ENCODE measurements at places on chromosomes 1 and 21.

DNA sequence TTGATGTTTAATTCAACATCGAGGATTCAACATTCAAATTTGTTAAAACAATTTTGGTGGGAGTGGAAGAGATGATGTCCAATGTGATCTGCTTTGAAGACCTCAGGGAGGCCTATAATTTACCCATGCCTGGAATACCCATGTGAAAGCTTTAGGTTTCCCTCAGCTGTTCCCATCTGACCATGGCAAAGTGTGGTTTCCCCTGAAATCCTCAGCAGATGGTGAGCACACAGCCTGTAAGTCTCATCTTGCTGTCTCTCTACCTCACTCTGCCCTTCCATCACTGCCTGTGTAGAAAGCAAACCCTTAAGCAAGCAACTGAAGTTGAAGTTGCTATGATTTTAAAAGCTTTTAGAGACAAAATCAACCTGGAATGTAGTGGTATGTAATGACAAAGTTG is 80.1 kb upstream of the ATF3 start:
- DNase-seq = no peak

DNA sequence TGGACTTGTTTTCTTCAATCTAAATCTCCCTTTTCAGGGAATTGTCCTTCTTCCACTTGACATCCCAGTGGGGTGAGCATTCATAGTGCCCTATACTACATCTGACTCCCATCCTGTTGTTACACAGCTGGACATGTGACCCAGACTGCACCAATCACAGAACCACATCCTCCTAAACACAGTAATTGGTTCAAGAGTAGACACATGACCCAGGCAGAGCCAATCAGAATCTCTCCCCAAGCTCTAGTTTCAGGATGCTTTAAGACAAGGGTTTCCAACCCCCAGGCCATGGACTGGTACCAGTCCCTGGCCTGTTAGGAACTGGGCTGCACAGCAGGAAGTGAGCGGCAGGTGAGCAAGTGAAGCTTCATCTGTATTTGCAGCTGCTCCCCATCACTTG is 5.6 kb upstream of the DDOST start:
- DNase-seq = no peak

GRCh38 chr1:54516249-54516920 is 31.6 kb upstream of the ACOT11 start:
- no peak for DNase-seq

- DNase-seq = no peak
These were observed at the start of gene ACTN2 for GRCh38 chr1:236685917-236686814. Gene ACTN2 (plus strand): TSS chr1:236686499. CDS start chr1:236686674, 175 bp downstream.

DNA sequence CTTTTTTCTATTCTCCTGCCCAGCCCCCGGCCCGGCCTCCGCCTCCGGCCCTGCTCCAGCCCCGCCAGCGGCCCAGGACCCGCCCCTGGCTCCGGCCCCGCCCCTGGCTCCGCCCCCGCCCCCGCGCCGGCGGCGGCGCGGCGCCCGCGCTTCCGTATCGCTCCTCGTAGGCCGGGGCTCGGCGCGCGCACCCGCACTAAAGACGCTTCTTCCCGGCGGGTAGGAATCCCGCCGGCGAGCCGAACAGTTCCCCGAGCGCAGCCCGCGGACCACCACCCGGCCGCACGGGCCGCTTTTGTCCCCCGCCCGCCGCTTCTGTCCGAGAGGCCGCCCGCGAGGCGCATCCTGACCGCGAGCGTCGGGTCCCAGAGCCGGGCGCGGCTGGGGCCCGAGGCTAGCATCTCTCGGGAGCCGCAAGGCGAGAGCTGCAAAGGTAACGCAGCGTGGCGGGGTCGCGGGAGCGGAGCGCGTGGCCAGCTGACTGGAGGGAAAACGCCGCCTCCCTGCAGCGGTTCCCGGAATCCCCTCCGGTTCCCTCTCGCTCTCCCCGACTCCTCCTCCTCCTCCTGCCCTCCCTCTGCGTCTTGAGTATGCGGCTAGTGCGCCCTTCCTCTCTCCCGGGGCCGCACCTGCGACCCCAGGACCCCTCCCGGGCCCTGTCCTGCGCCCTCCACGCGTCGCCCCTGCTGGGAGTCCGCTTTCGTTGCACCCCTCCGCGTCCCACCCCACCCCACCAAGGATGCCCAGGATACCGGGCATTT is at the start of gene IFNAR2:
IFNAR2 (plus strand) TSS at position 155 of the 761 bp plus-strand sequence. CDS start 11,985 bp downstream, outside the sequence.
- no peak for DNase-seq

DNA sequence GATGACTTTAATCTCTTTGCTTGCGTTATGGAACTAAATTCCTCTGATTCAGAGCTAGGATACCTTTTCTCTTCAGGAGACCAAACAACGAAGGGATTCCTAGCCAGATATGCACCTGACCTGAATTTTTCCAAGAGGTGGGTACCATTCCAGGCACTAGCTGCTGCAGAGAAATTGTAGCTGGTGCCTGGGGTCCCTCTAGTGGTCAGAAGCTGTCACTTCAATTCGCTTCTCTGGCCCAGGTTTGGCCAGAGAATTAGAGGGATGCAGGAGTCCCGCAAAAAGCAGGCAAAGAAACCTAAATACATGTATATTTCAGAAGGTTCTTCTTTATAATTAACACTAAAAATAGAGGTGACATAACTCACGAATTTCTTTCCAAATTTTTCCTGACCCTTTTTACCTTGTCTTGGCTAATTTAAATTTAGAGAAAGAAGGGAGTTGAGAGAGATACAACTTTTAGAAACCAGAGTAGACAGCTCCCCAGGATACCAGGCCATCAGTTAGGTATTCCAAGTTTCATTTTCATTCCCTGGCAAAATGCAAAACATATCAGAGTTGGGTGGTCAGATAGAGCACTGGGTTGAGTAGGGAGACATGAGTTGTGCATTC is 9.6 kb downstream of the ACKR1 start:
- no peak for DNase-seq

- DNase-seq = no peak
These were observed 574.7 kb upstream of the ADGRL2 start for GRCh38 chr1:81225789-81226602.

GRCh38 chr1:32413507-32414185 is 19.4 kb upstream of the BSDC1 start:
- DNase-seq = no peak

DNA sequence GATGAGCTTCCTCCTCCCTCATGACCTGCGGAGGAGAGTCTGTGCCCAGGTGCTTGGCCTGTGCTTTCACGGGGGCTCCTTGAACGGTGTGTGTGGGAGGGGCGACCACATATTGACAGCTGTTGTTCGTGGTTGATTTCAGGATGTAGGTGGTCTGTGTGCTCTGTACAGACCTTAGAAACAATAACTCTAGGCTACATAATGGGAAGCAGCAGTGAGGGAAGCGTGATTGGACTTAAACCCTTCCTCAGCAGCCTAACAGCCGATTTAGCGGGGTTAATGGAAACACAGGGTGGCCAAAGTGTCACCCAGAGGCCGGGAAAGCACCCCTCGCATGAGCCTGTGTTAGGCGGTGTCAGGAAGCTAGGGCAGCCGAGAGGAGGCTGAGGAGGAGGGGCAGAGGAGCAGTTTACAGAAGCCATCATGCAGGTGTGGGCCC is 56.0 kb downstream of the TBCE start:
- no peak for DNase-seq

DNA sequence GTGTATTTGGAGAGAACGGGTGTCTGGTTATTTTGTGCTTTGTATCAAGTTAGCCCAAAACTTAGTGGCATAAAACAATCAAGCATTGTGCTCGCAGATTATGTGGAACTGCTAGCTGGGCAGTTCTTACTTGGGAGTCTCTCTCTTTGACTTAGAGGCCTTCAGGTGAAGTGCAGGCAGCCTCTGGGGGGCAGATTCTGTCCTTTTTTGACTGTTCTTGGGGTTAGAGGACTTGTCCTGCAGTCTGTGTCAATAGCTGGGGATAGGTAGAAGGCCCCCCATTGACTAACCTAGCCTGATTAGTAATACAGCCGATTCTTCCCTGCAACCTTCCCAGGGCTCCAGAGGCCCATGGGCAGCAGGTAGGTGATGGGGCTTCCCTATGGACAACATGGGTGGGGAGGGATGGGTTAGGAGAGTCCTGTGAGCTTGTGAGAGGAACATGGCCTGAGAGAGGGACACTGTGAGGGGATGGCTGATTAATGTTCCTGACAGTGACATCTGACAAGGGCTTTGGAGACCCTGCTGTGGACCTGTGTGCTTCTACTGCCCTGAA is 37.2 kb upstream of the ACOT11 start:
- no peak for DNase-seq

- no peak for DNase-seq
These were observed 25.1 kb upstream of the ZFP69B start for GRCh38 chr1:40425198-40425597.

- no peak for DNase-seq
These were observed 97.3 kb downstream of the SLC35F3 start for GRCh38 chr1:234001817-234002216.

DNA sequence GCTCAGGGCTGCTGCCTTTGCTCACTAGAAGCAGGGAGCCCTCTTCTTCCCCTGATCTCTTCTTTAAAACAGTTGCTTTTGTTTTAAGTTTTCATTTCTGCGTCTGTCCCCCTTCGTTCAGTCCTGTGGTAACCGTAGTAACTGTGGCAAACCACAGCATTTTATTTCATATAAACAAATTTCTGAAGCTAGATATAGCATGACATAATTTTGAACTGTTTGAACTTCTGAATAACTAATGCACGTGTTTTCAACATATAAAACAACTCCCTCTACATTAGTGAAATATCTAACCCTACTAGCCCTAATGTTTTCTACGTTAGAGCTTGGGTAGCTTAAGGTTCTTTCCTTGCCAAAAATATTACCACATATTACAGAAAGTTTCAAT is 104.6 kb downstream of the DISP1 start:
- DNase-seq = no peak

DNA sequence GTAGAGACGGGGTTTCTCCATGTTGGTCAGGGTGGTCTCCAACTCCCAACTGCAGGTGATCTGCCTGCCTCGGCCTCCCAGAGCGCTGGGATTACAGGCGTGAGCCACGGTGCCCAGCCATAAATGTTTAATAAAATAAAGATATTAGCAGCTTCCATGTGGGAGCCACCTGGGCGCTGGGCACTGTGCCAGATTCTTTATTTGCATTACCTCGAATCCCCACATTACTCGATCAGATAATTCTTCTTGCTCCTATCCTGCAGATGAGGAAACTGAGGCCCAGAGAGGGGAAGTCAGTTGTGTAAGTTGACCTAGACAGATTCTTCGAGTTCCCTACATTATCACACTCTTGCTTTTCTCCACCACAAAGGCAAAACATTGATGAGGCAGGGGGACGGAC is 24.9 kb upstream of the TENT5B start:
- no peak for DNase-seq

GRCh38 chr1:81592233-81592632 is 208.5 kb upstream of the ADGRL2 start:
- DNase-seq = no peak

- DNase-seq = no peak
These were observed 361 bp downstream of the DDAH1 start for GRCh38 chr1:85464497-85465098.

DNA sequence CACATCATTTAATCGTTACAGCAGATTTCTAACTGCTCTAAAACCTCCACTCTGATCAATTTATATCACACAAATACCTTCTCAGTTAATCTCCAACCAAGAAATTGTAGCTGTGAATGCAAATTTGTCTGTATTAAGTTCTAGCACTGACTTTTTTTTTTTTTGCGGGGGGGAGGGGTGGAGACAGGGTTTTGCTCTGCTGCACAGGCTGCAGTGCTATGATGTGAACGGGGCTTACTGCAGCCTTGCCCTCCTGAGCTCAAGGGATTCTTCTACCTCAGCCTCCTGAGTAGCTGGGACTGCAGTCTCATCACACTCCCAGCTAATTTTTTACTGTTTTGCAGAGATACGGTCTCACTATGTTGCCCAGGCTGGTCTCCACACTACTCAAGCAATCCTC is 163.6 kb downstream of the RERE start:
- DNase-seq = no peak

DNA sequence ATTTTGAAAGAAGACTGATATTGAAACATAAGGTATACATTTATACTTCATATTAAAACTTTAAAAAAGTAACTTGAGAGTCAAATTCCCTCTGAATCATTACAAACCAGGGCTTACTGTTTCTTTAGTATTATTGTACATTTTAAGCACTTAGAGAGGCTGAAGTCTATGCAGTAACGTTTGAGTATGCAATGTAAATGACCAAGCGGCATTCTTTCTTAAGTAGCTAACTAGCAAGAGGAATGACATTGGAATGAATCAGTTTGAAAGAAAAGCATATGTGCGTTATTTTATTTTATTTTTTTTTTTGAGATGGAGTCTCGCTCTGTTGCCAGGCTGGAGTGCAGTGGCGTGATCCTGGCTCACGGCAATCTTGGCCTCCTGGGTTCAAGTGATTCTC is 24.3 kb downstream of the WNT2B start:
- DNase-seq = no peak

- no peak for DNase-seq
These were observed 929 bp upstream of the FOXJ3 start for GRCh38 chr1:42335809-42336518.

DNA sequence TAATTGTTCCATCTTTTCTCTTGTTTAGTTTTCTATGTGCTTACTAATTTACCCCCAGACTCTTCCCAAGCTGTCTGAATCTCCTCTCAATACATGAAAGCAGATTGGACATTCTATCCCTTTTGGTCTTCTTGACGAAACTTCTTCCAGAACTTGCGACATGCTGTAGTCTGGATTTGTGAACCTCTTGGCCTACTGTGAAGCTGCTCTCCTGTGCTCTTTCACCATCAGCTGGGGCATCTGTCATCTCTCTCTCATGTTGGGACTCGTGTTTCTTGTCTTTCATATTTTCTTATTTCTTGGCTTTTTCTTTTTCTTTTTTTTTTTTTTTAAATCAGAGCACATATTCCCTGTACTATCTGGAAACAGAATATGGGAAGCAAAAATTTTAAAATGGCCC is 6.8 kb downstream of the CPT2 start:
- no peak for DNase-seq

- DNase-seq = no peak
These were observed 93.5 kb upstream of the NFIA start for GRCh38 chr1:60988891-60989290.

GRCh38 chr1:216750961-216751360 is 27.7 kb upstream of the ESRRG start:
- DNase-seq = no peak

DNA sequence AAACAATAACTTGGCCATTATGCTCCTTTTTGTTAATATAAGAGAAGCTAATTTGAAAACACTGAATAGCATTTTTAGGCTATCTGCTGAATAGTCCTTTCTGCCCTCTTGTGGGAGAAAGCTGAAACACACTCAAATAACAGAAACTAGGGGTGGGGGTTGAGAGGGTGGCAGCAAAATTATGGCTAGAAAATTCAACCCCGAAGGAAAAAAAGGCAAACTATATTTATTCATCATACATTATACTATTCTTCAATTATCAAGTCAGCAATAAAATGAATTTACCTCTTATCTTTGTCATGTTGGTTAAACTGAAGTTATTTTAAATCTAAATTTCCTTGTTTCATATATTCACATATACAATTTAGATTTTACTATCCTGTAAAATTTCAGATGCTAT is 255.9 kb downstream of the FAF1 start:
- DNase-seq = no peak

- no peak for DNase-seq
These were observed 256.8 kb upstream of the NFIA start for GRCh38 chr1:60825593-60825992.

DNA sequence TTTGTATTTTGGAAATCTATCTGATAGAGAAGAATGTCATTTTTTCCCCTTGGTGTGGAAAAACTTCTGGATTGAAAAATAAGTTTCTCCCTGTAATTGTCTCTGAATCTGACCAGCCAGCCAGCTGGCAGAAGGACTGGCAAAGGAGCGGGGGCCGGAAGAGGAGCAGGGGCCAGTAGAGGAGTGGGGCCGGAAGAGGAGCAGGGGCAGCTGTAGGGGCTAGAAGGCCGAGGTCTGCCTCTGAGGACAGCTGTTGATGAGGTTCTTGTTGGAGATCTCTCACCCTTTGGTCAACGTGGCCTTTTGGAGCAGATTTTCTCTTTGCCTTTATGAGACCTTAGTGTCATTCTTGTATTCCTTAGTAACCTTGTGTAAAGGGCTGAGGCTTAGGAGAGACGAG is 121.8 kb downstream of the GALNT2 start:
- DNase-seq = no peak
